SW 1271 (cell line): ENCODE measurements at places on chromosomes 7 and 10.

- DNase-seq = no peak
Observed at GRCh38 chr7:106060394-106060920, 51.7 kb downstream of the SYPL1 start.

DNA sequence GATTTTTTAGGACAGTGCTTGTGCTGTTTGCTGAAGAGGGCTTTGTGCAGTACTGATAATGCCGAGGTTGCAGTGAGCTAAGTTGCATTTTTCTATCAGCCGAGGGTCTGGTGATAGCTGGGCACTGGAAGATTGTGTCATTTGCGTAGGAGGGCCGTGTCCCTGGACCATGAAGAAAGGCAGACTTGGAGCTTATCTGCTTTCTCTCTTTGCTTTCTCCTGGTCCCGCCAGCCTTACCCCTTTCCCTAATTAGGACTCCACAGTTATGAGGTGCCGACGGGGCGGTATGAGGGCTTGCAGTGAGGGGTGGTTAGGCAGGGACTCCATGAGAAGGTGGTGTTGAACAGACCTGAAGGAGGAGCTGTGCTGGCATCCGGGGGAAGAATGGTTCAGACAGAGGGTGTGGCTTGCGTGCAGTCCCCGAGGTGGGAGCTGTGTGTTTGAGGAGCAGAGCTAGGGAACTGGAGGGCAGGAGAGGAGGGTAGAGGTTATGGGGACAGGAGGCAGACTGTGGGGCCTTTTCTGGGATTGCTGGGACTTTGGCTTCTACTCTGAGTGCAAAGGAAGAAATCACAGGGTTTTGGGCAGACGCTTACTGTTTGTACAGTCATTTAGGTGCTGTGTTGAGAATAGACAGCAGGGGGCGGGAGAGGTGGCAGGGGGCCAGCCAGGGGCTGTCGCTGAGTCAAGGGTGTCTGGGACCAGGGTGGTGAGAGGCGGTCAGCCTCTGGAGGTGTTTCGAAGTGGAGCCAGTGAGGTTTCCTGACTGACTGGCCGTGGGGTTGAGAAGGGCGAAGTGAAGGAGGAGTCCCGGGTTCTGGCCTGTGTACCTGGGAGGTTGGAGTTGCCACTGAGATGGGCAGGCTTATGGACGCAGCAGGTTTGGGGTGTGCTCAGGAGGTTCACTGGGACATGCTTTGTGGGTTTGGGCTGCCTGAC lies 43.4 kb downstream of the PRF1 start:
- DNase-seq = no peak

DNA sequence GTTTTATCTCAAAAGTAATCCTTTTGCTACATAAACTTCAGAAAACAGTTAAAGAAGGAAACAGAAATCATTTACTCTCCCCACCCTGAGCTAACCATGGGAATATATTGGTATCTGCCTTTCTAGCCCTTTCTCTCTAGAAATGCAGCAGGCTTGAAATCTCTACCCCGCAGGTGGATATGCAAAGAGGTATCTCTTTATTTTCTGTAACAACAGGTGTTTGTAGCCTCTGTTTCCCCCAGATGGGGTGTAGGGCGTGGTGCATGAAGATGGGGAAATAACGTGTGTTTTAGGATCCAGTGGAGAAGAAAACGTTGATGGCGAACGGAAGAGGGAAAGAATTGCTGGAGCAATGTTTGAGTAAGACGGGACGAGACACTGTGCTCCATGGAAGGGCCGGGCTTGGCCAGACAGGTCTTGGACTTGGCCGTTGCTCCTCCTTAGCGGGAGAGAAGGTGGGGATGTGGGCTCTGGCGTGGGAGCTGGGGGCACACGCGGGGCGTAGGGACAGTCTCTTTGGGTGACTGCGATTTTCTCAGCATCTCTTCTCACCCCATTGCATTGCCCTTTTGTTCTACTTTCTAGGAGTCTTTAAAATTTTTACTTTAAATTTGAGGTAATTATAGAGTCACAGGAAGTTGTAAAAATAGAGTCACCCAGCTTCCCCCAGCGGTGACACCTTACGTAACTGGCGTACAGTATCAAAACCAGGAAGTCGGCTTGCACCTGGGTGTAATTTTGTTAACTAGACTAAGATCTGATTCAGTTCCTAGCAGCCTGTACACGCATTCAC lies 82.9 kb downstream of the ELFN1 start:
- DNase-seq = no peak

GRCh38 chr7:44976746-44977196 lies 2.0 kb downstream of the MYO1G start:
- no peak for DNase-seq

DNA sequence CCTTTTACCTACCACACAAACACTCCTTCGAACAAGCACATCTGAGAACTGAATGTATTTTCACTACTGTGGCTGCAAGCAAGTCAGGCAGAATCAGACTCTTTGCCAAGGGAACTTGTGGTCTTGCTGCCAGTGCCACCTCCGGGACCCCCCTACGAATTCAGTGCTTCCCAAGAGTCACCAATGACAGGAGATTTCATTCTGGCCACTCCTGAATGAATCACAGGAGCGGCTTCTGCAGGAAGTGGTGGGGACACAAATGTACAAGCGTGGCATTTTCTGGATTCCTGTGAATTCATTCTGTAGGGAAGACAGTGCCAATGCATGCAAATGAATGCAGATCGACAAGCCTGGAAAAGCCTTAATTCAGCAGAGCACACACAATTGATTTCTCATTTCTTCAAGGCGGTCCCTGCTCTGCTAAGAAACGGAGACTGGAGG lies 161.2 kb downstream of the CAMK1D start:
- DNase-seq = no peak

DNA sequence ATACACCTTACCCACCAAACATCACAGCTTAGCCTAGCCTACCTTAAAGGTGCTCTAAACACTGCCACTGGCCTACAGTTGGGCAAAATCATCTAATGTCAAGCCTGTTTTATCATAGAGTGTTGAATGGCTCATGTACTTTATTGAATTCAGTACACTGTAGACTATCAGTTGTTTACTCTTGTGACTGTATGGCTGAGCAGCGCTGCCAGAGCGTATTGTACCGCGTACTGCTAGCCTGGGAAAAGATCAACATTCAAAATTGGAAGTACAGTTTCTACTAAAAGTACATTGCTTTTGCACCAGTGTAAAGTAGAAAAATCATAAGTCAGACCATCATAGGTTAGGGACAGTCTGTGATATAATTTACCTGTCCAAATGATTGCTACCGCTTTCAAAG lies 226.8 kb downstream of the PRPF18 start:
- no peak for DNase-seq

GRCh38 chr7:152136686-152137085 lies 111.2 kb downstream of the GALNT11 start:
- DNase-seq = no peak
